ENCODE measurements at places on chromosomes 2 and 18. TPM values are rescaled to one million over a fixed set of nuclear protein-coding genes. Genes with fewer than 3 reads are reported as not detected.
A peak's percentile ranks its signal among the peaks of the same experiment; 100 is the strongest.

The EVX2 gene
- not detected for polyA plus RNA-seq

The CDH2 gene
- 5.9 TPM for polyA plus RNA-seq

The EPB41L3 gene
- 102 TPM for polyA plus RNA-seq

The TMEM37 gene
- 6.0 TPM for polyA plus RNA-seq

The DTNA gene
- 123 TPM for polyA plus RNA-seq

The LOXHD1 gene
- polyA plus RNA-seq: 3.6 TPM

The ALK gene
- polyA plus RNA-seq: 0.03 TPM

DNA sequence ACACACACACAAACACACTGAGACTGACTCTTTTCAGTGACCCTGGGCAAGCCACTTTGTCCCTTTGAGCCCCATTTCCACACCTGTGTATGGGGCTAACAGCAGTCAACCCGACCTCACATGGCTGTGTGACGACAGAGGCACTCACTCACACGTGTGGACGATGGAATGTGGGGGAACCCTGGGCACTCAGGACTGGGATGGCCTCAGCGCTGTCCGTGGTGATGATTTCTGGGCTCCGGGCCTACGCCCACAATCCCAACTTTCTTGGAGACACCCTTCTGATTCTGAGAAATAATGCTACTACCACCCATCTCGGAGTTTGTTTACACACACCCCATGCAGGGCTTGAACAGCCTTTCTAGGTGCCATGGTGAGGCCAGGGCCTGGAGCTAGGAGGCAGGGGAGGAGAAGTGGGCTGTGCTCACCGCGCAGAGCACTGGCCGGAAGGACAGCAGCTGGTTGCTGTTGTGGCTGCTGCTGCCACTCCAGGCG lies 1.5 kb downstream of the CRYBA2 start:
- no peak for DNase-seq

GRCh38 chr18:2139691-2140090 lies 431.6 kb downstream of the METTL4 start:
- DNase-seq: no peak

DNA sequence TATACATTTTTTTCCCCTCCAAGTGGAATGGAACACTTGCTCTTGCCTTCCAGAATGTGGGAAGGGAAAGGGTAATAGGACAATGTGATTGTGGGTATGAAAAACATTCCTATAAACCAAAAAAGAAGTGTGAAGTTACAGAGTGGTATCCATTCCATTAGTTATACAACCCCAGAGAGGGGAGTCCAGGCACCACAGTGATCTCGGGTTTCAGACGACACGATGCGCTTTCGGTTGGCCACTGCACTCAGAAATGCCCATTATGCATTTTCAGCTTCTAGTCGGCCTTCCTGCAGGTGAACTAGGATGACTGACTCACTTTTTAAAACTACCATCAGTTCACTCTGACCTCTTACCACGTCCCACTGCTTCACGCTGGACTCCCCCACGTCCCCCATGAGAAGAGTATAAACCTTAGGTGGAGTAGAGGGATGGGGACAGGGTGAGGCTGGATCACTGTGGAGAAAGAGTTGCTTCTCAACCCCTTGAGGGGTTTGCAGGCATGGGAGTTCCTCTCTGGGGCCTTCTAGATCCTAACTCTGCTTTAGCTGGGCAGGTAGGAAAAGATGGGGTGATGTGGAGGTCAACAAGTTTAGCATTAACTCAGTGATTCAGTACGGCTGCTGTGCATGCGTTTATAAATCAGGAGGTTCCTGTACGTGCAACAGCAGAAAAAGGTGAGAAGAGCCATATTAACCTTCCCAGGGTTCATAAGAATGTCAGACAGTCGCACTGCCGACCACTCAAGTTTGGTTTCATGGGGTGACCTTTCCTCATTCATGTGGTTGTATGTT lies 50.5 kb downstream of the ZNF532 start:
- no peak for DNase-seq

DNA sequence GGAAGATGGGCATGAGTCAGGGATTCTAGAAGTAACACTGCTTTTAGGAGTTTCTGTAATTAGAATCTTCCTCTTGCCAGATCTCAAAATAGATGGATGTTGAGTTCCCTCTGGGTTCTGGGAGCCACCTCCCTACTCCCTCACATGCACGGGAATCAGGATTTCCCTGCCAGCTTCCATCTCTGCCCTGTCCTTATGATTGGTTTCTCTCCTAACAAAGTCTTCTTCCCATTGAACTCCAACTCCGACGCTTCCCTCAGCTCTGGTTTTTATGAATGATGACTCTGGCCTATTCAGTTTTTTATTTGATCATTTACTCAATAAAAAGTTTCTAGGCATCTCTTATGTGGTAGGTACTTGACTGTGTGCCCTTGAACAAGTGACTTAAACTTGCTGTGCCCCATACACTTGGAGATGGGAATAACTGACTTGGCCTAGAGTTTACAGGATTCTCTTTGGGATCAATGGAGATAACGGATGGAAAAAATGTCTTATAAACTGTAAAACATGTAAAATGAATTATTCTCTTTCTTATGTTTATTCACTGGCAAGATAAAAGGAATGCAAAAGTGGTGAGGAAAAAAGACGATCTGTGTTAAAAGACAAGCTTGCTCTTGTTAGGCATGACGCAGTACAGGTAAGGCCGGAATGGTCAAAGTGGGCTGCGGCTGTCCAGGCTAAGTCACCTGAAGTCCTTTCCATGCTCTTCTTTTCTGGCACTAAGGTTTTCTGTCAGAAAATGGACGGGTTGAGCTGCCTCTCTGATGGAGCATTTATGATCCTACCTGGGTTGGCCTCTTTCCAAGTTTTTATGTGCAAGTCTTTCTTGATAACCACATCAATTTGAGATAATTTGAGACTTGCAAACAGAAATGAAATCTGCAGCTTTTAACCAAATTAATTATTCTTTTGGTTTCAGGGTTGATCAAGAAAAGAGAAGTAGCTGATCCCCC lies 199.6 kb downstream of the MYCN start:
- DNase-seq: no peak

GRCh38 chr2:134718023-134718816 lies 580 bp downstream of the TMEM163 start:
- DNase-seq: peak; percentile 22

- DNase-seq: no peak
These were observed 4.0 kb downstream of the ARL4C start for GRCh38 chr2:234492717-234493485.

DNA sequence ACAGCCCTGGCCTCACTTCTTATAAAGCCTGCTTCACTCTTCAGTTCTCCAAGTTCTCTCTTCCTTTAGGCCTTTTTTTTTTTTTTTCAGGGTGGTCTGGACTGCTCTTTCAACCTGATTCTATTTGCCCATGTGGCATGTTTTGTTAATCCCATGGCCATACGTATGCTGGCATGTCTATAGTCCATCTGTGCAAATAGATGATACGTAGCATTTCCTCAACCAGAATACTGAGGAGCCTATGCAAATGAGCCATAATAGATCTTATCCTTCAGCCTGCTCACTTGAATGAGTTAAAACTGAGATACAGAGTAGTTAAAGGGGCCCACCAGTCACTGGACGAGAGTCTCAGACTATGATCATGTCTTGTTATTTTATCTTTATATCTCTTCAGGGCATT lies 265.2 kb upstream of the CXCR4 start:
- no peak for DNase-seq

DNA sequence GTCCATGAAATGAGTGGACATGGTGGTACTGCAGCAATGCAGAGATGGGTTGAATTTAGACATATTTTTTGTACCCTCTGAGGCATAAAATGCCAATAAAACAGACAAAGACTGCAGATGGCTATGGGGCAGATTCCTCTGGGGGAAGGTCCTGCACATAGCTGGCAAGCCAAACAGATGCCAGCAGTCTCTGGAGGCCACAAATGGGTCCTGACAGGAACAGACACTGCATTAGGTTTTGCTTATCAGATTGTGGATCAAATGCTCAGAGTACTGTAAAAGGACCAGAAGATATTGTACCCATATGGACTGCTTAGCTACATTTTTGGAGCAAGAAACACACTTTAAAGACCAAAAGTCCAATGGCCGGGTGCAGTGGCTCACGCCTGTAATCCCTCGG lies 40.9 kb upstream of the ORC2 start:
- no peak for DNase-seq

DNA sequence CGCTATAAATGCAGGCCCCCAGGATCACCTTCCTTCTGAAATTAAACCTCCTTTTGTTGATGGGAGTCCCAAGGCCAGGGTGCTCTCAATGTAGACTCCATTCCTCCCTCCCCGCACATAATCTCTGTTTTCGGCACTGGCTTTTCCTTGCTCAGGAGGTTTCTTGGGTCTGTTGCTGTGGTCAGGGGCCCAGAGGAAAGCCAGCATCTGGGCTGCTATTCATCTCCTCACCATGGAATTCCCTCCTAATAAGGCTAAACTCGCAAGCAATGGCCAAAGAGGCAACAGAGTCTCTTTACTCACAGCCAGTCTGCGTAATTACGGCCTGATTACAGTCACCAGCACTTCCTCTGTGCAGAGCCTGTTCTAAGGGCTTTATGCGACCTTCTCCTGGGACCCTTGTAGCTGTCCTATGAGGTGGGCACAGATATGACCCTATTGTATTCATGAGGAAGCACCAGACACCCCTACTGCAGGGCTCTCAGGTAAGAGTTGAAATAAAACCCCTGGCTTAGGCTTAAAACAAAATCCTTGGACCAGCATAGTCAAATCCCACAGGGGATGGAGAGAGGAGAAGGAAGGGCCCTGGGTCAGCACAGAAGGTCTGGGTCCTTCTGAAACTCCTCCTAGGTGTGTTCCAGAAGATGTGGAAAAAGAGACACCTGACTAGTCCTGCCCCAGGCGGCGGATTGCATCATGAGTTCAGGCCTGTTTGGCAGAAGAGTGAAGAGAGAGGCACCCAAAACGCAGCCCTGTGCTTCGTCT lies 105.0 kb upstream of the SH3BP4 start:
- no peak for DNase-seq

DNA sequence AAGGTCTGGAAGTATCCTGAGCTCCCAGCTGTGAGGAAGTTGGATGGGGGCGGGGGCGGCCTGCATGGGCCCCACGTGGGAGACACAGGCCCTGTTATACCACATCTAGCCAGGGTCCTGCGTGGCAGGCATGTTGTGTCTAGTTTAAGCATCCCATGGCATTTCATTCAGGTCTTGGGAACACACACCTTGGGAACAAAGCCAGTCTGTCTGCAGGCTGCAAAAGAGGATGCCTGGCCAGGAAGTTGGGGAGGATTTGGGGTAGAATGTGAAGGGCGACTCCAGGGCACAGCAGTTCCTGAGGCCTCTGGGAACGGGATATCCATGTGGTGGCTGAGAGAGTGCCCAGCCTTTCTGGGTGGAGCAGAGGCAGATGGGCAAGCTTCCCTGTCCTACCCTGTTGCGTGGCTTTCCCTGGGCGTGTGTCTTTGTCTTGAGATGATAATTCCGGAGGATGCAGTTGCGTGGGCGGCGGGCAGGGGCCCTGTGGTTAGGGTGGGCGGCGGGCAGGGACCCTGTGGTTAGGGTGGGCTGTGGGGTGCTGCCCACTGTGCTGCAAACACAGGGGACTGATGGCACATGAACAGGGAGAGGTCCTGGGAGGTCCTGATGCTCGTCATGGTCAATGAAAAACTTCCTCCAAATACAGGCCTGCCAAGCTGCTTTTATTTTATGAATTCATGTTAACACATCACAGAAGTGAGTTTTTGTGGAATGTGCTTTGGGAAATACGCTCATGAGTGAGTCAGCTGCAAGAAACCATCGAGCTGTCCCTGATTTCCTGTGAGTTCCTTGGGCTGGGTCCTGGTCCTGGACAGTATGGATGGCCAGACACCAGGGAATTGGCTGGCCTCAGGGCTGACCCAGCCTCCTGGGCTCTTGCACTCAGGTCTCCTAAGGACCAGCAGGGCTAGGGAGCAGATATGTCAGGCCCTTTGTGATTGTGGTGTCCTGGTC lies 90.0 kb upstream of the HS6ST1 start:
- DNase-seq: no peak

DNA sequence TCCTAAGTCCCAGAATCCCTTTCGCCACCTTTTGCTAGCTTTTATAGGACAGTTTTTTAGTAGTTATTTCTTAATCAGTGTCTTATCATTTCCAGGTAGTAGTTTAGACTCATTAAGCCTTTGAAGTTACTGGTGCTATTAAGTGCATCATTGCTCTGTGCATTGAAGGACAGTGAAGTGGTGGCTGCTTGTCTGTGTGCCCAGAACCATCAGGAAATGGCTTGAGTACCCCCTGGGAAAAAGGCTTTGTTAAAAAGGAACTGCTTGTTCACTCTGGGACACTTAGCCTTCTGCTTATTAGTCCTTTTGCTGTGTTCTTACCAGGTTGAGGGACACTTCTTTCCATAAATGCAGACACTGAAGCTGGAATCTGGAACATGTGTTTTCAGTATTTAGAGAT lies 30.0 kb downstream of the DTNA start:
- no peak for DNase-seq

DNA sequence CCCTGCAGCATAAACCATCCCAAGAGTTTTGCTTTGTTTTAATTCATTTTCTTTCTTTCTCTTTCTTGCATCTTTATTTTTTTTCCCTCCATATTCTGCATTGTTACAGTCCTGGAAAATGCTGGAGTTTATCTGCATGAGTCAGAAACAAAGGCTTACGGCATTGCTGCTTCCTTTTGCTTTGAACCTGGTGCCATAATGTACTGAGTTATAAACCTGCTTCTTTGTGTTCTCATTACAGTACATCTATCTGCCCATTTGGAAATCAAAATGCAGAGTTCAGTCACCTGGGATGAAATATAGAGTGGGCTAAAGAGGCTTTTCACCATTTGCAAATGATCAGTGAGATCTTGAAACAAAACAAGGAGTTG lies 1009.2 kb upstream of the FANCL start:
- DNase-seq: no peak

- DNase-seq: no peak
These were observed 524 bp upstream of the KLHL14 start for GRCh38 chr18:32773382-32773712.

DNA sequence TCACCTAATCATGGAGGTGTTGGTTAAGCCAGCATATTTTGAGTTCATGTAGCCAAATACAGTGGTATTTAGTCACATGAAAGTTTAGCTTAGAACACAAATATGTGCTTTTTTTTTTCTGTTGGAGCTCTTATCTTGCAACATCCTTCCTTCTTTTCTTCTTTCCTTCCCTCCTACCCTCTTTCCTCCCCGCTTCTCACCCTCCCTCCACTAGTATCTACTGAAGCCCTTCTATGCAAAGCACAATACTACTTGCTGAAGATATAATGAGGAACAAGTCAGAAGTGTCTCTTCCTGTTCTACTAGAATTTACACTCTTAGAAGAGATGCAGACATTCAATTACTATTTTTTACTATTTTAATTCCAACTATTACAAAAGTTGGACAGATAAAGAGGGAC lies 105.0 kb upstream of the ITGA4 start:
- DNase-seq: no peak

GRCh38 chr18:13629841-13630715 lies 96.3 kb downstream of the FAM210A start:
- DNase-seq: peak; percentile 78

GRCh38 chr2:111665551-111666116 lies 218.4 kb downstream of the ANAPC1 start:
- DNase-seq: no peak

DNA sequence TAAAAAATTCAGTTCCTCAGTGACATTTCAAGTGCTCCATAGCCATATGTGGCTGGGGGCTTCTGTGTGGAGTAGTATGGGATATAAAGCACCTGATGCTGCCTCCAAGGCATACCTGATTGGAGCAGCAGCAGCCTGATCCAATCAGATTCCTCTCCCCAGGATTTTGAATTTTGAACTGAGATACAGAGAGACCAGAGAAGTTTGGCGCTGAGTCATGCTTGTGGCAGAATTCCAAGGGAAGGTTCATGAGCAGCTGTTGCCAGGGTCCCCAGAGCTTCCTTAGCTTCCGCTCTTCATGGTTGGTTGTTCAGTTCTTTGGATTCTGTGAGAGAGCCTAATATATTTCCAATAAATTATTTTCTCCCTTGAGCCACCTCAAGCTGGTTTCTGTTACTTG lies 29.0 kb upstream of the CFAP36 start:
- DNase-seq: peak; percentile 88

- DNase-seq: no peak
These were observed 642.0 kb downstream of the DPP10 start for GRCh38 chr2:115084446-115084845.
